ENCODE measurements at places on chromosomes 4 and X.

- H3K27me3 ChIP-seq, result no peaks in the 10 kb centered on the region
- H3K4me1 ChIP-seq, result no peaks in the 10 kb centered on the region
- no peak overlapping the region for H3K4me3 ChIP-seq
- no peak for DNase-seq
- H3K36me3 ChIP-seq, result no peaks in the 10 kb centered on the region
- no peak overlapping the region for H3K27ac ChIP-seq
These were observed 219.5 kb downstream of the TMEM47 start for GRCh38 chrX:34437586-34437985.

GRCh38 chr4:186622788-186623464 lies 67.6 kb upstream of the MTNR1A start:
- no peaks in the 10 kb centered on the region for H3K27me3 ChIP-seq
- no peaks in the 10 kb centered on the region for H3K36me3 ChIP-seq
- H3K4me1 ChIP-seq, result no peaks in the 10 kb centered on the region
- no peak overlapping the region for H3K4me3 ChIP-seq
- H3K27ac ChIP-seq, result no peak overlapping the region

GRCh38 chr4:154586296-154587033 lies 4.1 kb downstream of the FGA start:
- peaks cover 17% of the 10 kb centered on the region for H3K27me3 ChIP-seq
- no peaks in the 10 kb centered on the region for H3K4me1 ChIP-seq
- DNase-seq, result no peak
- no peak overlapping the region for H3K27ac ChIP-seq

DNA sequence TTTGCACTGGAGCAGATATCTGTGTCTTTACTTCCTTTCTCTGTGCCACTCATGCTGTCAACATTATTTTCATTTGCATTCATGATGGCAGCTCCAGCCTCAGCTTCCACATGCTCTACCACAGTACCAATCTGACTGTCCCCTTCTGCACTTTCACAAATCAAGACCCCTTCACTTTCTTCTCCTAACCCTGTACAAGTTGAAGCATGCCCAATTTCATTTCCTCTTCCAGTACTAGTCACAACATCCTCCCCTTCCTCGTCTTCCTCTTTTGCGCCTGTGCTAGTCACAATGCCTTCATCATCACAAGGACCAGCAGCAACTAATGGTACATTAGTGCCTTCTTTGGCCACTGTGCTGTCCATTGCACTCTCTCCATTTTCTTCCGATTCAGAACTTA lies 26.5 kb downstream of the BOD1L1 start:
- H3K36me3 ChIP-seq, result peaks cover 87% of the 10 kb centered on the region
- H3K27ac ChIP-seq, result no peak overlapping the region
- no peak overlapping the region for H3K4me3 ChIP-seq

DNA sequence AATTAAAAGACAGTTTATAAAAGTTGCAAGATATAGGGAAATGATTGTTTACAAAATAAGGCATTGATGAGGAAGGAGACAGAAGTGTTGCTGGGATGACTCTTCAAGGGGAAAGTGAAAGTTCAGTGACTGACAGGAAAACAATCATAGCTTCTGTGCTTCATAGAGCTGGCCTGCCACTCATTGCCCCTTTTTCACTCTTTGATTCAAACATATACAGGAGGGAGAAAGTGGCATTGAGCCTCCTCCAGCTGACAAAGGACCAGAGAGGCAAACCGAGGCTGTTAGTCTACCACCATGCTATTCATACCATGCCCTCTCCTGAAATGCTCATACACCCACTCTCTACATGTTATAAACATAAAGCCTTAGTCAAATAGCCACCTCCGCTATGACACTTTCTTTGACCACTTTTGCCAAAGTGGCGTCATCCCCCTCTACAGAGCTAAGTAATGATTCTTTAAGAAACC lies 79.2 kb upstream of the ATOH1 start:
- no peak overlapping the region for H3K4me3 ChIP-seq
- no peak for DNase-seq
- H3K4me1 ChIP-seq, result no peaks in the 10 kb centered on the region
- no peaks in the 10 kb centered on the region for H3K27me3 ChIP-seq
- no peak overlapping the region for H3K27ac ChIP-seq
- H3K36me3 ChIP-seq, result no peaks in the 10 kb centered on the region

- DNase-seq, result no peak
- no peaks in the 10 kb centered on the region for H3K27me3 ChIP-seq
- H3K36me3 ChIP-seq, result no peaks in the 10 kb centered on the region
- no peaks in the 10 kb centered on the region for H3K4me1 ChIP-seq
- H3K4me3 ChIP-seq, result no peak overlapping the region
These were observed 201.0 kb downstream of the DCTD start for GRCh38 chr4:182716192-182716591.

GRCh38 chr4:7429601-7430078 lies 5.1 kb downstream of the PSAPL1 start:
- H3K27ac ChIP-seq, result no peak overlapping the region
- no peak for DNase-seq
- H3K27me3 ChIP-seq, result no peaks in the 10 kb centered on the region
- no peak overlapping the region for H3K4me3 ChIP-seq
- H3K36me3 ChIP-seq, result no peaks in the 10 kb centered on the region

- H3K27ac ChIP-seq, result no peak overlapping the region
- H3K4me1 ChIP-seq, result no peaks in the 10 kb centered on the region
- H3K4me3 ChIP-seq, result no peak overlapping the region
- no peaks in the 10 kb centered on the region for H3K36me3 ChIP-seq
- DNase-seq, result no peak
These were observed 136.3 kb downstream of the TMEM164 start for GRCh38 chrX:110139172-110139571.

DNA sequence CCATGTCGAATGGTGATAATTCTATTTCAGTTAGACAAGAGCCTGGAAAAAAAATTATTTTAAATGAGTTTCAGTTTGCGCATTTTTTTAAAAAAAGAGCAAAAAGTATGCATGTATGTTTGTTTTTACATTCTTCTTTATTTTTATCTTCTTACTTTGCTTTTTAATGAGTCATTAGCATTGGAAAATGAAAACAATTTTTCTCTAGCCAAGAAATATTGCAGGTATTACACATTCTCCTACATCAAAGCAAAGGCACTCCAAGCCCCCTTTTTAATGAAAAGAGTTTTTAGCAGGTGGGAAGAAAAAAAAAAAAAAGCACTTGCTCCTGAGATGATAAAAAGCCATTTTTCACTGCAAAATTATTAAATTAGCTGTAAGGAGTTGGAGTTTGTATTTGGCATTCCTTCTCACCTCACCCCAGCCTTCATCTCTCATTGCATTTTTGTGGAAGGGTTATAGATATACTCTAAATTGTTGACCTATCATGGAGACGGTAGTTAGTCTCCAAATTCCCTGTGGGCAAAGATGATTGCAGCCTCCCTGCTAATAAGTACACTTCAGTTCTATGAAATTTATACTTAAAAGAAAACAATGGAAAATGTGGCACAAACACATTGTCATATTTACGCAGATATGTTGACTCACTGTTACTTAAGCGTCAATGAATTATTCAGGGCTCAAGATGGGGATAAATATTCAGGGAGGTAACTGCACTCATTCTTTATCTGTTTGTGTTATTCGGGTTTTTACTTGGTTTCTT lies 43.8 kb downstream of the PALLD start:
- no peak for DNase-seq
- no peaks in the 10 kb centered on the region for H3K36me3 ChIP-seq
- H3K4me1 ChIP-seq, result no peaks in the 10 kb centered on the region
- H3K27ac ChIP-seq, result no peak overlapping the region
